ENCODE measurements at places on chromosomes 1 and 21. TPM values are rescaled to one million over a fixed set of nuclear protein-coding genes. Genes with fewer than 3 reads are reported as not detected.

Gene DEPDC1
- total RNA-seq = not detected

Gene LPAR3
- 11.5 TPM for total RNA-seq

Gene ARPC5
- 24.6 TPM for total RNA-seq

Gene CHIA
- total RNA-seq = not detected

Gene LRRC71
- not detected for total RNA-seq

Gene ST6GALNAC5
- 0.14 TPM for total RNA-seq

Gene LCK
- 7.6 TPM for total RNA-seq

Gene PPP1R12B
- 460 TPM for total RNA-seq

Gene KLHDC9
- 4.6 TPM for total RNA-seq

Gene ABCG1
- 18.4 TPM for total RNA-seq

Gene CACNA1S
- total RNA-seq = not detected

Gene ANGPTL7
- not detected for total RNA-seq

Gene TADA1
- 7.8 TPM for total RNA-seq
